Activated CD8-positive, alpha-beta memory T cell treated with anti-CD3 and anti-CD28 coated beads for 4 hours (primary cell): ENCODE measurements at places on chromosomes 13 and 19.

GRCh38 chr19:9323557-9323918 is 441 bp upstream of the ZNF559 start:
- no peak for DNase-seq

GRCh38 chr13:32045537-32045936 is 14.0 kb downstream of the FRY start:
- no peak for DNase-seq

GRCh38 chr13:26853323-26853722 is 92.7 kb upstream of the GPR12 start:
- DNase-seq = no peak

DNA sequence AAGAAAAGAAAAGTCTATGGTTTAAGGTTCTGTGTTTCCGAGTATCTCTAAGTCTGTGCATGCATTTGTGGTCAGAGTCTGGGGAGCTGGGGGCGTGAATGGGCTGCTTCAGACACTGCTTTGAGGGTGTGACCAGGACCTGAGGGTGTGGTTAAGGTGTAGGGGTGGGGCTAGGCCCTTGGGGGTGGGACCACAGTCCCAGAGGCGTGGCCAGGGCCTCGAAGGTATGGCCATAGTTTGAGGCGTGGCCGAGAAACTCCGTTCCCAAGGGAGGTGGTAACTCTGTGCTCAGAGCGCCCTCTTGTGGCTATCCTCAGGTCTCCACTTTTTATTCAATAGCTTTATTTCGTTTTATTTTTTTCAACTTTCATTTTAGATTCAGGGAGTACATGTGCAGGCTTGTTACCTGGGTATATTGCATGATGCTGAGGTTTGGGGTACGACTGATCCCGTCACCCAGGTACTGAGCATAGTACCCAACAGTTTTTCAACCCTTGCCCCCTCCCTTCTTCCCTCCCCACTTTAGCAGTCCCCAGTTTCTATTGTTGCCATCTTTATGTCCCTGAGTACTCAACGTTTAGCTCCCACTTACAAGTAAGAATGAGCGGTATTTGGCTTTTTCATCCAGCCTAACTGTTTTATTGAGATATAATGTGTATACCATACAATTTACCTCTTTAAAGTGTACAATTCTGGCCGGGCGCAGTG is 7.0 kb upstream of the CBLC start:
- peak; percentile 98 for DNase-seq

DNA sequence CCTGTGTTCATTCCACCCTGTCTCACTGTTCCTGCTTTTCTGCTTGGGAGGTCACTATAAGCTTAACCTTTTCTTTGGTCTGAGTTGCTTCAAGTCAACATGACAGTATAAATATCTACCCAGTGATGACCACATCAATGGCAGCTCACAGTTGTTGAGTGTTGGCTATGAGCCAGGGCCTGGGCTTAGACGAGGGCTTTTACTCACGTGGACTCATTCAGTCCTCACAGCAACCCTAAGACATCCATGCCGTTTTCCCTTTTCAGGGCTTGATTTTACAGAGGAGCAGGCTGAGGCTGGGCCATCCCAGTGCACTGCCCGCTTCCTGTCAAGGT is 10.2 kb upstream of the CCDC97 start:
- no peak for DNase-seq

- DNase-seq = no peak
These were observed 11.2 kb upstream of the MADCAM1 start for GRCh38 chr19:485077-485476.

- no peak for DNase-seq
These were observed 4.6 kb upstream of the ERVK3-1 start for GRCh38 chr19:58300620-58301019.

- DNase-seq = no peak
These were observed 21.9 kb downstream of the GRIN2D start for GRCh38 chr19:48415395-48415794.
